NCI-H187 (cell line): ENCODE measurements at places on chromosomes 16 and 17.
A peak's percentile ranks its signal among the peaks of the same experiment; 100 is the strongest.

GRCh38 chr16:72198771-72199201 lies 26.8 kb upstream of the PMFBP1 start:
- no peak for DNase-seq

GRCh38 chr16:52384378-52384777 lies 162.6 kb downstream of the TOX3 start:
- DNase-seq, result no peak

- no peak for DNase-seq
Measured at GRCh38 chr16:46629331-46630219, 8.4 kb upstream of the SHCBP1 start.

DNA sequence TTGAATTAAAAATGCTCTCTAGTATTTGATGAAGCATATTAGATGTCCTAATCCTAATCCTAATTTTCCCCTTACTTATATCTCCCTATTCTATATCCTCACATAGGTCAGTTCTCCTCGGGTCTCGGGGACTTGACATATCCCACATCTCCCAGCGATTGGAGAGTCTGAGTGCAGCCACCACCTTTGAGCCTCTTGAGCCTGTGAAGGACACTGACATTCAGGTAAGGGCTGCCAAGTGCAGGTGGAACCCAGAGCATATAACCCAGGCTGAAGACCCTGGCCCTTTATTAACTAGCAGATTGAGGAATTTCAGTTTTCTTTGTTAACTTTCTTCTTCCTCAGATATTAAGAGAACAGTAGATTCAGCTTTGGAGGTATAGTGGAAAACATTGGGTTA lies 28.5 kb downstream of the NUP93 start:
- no peak for DNase-seq

- DNase-seq, result no peak
Measured at GRCh38 chr17:79947351-79948031, 88.2 kb downstream of the TBC1D16 start.

- no peak for DNase-seq
Measured at GRCh38 chr16:77763994-77764393, 24.4 kb upstream of the VAT1L start.

DNA sequence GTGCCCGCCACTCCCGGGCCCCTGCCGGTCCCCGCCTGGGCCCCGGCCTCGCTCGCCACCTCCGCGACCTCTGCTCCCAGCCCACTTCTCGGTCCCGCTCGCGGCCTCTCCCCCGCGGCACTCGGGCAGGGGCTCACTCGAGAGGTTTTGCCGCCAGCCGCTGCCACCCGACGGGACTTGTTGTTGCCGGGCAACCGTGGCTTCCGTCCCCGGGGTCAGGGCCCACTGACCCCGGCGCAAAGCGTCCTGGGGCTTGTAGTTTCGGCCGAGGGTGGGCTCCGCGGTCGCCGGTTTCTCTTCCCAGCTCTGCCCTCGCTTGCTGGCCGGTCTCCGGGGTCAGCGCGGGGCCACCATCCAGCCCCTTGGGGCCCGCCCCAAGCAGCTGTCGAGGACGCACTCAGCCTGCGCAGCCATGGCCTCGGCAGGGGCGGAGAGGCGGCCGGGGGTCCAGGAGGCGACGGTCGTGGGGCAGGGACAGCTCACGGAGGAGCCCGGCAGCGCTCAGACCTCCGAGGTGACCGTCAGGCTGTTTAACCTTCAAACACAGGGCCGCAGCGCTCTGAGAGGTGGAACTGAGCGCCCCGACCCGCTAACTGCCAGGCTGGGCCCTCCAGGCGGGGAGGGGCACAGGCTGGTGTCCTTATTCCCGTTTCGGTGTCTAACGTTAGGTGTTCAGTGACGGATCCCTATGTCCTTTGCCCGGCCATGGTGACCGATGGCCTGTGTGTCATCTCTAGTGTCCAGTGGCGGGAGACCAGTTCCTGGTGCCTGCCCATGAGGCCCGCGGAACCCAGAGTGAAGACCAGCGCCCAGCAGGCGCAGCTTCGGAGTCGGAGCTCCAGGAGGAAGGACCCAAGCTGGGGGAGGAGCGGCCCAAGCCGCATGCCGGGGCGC lies at the start of the genes C16orf86 and ENKD1:
Gene C16orf86, plus strand, starts transcription at position 256 of the 894 bp plus-strand sequence. Its CDS starts 157 bp downstream, at position 413.
Gene ENKD1, minus strand, starts transcription at position 192 of the 894 bp plus-strand sequence. CDS start 308 bp downstream, outside the sequence.
- peak; percentile 24 for DNase-seq

- DNase-seq, result no peak
Measured at GRCh38 chr17:58889928-58890327, 134.3 kb downstream of the PPM1E start.

GRCh38 chr16:55367866-55368603 lies 44.0 kb downstream of the IRX6 start:
- DNase-seq, result no peak

DNA sequence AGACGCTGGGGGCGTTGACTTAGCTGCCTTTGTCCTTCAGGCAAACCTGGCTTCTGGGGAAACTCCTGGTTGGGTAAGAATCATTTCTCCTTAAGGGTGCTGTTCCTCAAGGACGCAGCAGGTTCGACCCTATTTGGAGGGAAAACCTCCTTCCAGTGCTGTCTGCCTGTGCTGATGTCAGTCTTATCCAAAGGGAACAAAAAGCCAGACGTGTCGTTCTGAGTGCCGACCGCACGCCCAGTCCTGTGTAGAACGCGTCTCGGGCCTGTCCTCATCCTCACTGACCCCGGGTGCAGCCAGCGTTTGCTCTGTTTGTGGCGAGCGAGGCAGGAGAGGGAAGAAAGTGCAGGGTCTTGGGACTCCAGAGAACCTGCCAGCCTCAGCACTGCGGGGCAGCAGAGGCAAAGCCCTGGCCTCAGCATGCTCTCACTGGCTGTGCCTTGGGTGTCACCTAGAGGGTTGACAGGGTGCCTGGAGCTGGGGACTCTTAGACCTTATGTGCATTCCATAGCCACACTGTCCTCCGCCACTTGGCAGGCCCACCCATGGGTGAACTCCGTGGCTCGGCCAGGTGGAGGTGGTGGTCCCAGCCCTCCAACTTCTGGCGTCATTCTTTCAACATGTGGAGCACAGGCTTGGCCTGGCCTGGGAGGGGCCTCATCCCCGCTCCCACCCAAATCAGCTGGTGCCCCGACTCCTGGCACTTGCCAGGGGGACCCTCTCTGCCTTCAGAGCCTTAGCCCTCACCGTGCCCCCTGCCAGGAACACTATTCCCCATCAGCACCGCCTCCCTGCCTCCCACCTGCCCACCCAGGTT lies 6.0 kb downstream of the SNN start:
- DNase-seq, result no peak

DNA sequence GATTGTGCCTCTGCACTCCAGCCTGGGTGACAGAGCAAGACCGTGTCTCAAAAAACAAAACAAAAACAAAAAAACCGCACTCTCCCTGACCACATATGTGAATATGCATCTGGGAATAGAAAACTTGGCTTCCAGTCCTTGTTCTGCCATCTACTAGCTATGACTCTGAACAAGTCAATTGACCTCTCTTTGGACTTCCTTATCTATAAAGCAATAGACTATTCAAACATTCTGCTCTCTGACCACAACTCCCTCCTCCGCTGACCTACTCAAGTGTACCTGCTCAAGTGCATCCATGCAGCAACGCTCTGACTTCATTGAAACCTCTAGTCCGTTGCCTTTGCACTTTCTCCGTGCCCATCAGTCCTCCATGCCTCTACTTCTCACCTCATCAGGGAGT lies 52.6 kb upstream of the KDM6B start:
- no peak for DNase-seq

DNA sequence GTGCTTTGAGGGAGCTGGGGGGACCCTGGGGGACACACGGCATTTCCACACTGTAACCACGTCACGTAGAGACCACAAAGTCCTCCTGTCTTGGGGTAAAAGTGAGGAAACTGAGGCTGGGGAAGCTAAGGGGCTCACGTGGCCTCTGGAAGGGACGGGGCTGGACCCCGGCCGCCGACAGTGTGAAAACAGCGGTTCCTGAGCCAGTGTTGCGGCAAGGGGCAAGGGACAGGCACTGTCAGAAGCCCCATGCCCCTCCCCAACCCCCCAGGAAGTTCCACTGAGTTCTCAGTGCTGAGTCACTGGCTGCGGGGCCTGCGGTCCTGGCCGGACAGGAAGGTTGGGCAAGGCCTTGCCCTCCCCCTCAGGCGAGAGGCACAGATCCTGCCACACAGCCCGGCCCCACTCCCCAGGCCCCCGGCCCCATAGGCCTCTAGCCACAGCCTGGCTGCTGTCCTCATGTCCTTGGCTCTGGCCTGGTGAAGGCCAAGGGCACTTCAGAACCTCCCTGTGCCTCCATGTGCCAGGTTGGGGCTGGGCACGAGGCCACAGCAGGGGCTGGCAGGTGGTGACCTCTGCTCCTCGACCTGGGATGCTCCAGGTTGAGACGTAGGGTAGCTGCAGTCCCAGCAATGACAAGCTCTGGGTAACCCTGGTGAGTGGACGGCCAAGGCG lies 5.0 kb upstream of the CCDC57 start:
- DNase-seq, result no peak

- no peak for DNase-seq
Measured at GRCh38 chr16:13883881-13884280, 36.1 kb upstream of the ERCC4 start.

DNA sequence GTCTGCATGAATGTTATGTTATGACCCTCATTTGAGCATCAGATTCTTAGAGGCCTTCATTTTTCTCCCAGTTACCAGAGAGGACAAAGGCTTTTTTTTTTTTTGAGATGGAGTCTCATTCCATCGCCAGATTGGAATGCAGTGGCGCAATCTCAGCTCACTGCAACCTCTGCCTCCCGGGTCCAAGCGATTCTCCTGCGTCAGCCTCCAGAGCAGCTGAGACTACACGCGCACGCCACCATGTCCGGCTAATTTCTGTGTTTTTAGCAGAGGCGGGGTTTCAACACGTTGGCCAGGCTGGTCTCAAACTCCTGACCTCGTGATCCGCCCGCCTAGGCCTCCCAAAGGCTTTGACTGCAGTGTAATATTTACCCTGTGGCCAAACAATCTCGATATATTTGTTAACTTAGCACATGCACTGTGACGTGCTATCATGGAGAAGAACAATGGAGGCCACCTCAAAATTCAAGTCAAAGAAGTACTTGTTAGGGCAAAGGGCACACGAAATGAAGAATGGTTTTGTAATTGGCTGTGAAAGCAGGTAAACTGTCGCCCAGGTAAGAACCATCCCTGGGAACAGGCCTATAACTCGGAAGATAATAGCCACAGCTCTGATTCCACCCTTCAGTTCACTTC lies 303.4 kb downstream of the SLC39A11 start:
- peak; percentile 22 for DNase-seq

DNA sequence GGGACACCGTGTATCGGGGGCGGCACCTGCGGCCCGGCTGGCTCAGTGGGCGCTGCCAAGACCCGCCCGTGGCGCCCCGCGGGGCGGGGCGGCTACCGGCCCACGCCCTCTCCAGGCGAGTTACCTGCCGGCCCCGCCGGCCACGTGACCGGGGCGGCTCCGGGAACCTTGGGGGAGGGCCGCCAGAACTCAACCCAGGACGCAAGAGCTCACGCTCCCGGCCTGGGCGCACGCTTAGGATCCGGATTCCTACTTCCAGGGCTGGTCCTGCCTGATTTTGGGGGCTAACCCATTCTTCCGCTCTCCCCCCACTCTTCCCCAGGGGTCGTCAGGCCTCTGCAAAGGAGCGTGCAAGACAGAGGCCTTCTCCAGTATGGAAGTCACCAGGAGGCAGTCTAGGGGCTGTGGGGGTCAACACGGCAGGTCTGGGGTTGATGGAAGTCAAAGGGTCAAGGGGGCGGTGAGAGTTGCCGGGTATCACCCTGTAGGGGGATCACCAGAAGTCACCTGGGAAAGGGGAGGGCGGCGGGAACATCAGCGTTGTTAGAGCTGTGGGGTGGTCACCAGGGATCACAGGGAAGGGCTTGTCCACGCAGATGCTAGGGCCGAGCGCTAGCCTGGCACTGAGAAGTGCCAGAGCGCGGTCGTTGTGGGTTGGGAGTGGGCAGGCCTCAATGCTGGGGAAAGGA lies 354 bp upstream of the ESRP2 start:
- DNase-seq, result peak; percentile 14

- DNase-seq, result no peak
Measured at GRCh38 chr16:57807252-57807967, 5.1 kb upstream of the KIFC3 start.

DNA sequence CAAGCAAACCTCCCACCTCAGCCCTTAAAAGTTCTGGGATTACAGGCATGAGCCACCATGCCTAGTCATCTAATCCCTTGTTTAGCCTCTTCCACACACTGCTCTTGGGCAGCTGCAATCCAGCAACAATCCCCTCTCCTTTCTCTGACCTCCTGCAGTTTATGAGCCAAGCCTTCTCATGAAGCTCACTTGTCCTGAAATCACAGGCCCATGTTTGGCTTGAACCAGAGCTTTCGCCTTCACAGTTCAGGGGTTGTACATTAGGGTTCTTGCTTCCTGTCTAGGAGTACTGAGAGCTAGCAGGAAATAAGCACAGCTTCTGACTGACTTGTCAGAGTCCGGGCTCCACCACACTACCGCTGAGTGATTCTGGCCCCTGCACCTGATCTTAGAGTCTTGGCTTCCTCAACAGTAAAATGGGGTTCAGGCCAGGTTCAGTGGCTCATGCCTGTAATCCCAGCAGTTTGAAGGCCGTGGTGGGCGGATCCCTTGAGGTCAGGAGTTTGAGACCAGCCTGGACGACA lies 16.3 kb downstream of the ERAL1 start:
- DNase-seq, result no peak

GRCh38 chr17:40515491-40516041 lies 14.1 kb upstream of the TNS4 start:
- DNase-seq, result no peak

DNA sequence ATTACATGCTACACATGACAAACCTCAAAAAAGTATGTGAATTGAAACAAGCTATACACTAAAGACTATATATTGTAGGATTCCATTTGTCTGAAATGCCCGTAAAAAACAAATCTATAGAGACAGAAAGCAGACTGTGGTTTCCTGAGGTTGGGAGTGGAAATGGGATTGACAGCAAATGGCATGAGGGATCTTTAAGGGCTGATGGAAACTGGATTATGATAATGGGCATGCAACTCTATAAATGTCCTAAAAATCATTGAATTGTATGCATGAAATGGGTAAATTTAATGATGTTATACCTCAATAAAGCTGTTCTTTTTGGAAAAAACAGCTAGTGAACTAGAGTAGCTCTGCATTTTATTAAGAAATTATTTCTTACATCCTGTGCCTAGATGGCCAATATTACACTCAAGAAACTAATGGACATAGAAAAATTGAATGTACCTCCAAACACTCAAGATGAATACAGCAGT lies 416 bp upstream of the ANKS4B start:
- no peak for DNase-seq
